ENCODE measurements at places on chromosomes 7 and 10.
A peak's percentile ranks its signal among the peaks of the same experiment; 100 is the strongest.

DNA sequence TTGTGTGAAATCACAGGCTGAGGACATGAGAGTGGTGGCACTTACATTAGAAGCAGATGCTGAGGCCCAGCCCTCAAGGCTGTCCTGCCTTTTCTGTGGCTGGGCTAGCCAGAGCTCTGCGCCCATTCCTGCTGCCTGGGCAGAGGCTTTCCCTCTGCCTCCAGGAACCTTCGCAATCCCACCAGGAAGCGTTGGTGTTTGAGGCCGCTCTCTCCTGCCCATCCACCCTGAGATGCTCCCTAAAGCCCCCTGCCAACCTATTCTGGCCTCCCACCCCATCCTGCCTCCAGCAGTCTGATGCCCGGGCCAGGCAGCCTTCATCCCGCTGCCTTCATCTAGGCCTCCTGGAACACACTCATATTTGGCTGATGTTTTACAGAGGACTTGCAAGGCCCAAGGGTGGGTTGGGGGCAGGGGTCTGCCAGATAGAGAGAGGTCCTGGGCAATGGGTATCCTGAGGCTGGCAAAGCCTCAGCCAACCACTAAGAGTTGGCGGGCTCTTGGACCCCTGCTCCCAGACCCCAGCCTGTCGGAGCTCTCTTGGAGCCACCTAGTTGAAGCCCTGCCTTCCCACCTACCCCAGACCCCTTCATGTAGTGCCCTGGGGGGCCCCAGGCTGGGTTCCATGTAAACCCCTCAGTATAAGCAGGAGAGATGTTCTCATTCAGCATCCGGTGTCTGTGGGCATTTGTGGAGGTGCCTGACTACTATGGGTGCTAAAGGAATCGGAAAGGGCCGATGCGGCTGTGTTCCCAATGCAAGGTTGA is 32.7 kb downstream of the LDB3 start:
- ATAC-seq = no peak

- ATAC-seq = no peak
Measured at GRCh38 chr10:76033457-76034196, 602.2 kb downstream of the LRMDA start.

DNA sequence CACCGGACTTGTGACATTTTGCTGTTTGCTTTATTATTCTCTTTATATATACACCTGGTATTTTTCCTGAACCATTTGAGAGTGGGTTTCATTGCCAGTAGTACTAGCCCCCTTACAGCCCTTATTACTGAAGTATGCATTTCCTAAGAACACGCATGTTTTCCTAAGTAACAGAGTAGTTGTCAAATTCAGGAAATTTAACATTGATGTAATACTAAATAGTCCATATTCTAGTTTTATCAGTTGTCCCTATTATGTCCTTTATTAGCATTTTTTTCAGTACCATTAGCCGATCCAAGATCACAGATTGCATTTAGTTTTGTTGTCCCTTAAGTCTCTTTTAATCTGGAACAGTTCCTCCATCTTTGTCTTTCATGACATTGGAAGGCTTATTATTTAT is 8.0 kb downstream of the KMT2E start:
- ATAC-seq = no peak

DNA sequence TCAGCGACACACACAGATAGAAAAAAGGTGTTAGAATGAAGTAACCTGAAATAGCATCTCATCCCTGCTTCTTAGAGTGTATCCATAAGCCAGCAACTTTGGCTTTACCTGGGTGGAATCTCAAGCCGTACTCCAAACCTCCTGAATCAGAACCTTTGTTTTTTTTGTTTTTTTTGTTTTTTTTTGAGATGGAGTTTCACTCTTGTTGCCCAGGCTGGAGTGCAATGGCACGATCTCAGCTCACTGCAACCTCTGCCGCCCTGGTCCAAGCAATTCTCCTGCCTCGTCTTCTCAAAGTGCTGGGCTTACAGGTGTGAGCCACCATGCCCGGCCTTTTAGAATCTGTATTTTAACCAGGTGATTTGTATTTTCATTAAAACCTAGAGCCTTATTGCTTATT is 9.0 kb downstream of the NRBF2 start:
- ATAC-seq = no peak

GRCh38 chr10:121823993-121824463 is 103.8 kb downstream of the ATE1 start:
- no peak for ATAC-seq

DNA sequence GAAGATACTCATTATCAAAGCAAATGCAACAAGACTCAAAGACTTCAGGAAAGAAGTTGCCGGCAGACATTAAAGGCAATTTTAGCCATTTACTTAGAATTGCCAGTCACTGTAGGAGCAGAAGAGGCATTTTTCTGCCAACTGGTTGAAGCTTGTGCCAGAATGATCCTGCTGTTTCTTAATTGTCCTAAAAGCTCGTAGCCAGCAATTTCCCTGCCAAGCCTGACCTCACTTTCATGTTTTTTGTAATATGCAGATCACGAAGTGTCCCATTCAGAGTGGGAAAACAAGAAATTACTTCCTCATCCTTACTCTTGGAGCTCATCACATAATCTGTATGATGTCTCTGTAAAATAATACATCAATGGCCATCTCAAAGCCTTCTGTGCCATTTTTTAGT is 130.9 kb upstream of the ANKRD1 start:
- no peak for ATAC-seq

- no peak for ATAC-seq
Measured at GRCh38 chr10:19283786-19284185, 235.2 kb downstream of the MALRD1 start.

- peak; percentile 71 for ATAC-seq
Measured at GRCh38 chr10:59622320-59623132, 87.1 kb downstream of the SLC16A9 start.

DNA sequence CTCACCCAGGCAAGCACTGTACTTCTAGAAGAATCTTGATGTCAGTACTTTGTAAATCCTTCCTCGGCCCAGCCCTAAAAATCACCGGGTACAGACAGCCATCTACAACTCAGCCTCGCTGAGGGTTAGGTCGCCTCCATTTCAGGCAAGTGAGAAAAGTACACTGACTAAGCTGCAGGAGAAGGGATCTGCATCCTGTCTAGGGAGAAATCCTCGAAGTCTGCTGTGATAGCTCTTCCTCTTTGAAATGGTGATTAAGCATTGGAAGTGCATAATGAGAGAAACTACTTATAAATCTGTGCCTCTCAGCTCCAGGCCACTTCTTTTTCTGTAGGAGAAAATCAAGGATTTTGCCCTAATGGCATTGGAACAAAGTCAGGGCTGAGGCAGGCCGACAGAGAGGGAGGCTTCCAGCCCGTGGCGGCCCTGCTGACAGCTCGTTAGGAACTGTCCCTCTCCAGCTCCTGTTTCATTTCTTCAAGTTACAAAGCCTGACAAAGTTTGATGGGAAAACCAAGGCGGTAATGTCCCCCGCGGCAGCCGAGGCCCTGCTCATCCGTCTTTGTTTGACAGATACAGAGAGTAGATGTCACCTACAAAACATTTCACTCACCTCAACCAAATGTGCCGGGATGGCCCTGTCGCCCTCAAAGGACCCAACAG is 14.1 kb upstream of the GOT1 start:
- ATAC-seq = no peak

GRCh38 chr10:3474266-3474665 is 301.7 kb upstream of the PITRM1 start:
- ATAC-seq = no peak

DNA sequence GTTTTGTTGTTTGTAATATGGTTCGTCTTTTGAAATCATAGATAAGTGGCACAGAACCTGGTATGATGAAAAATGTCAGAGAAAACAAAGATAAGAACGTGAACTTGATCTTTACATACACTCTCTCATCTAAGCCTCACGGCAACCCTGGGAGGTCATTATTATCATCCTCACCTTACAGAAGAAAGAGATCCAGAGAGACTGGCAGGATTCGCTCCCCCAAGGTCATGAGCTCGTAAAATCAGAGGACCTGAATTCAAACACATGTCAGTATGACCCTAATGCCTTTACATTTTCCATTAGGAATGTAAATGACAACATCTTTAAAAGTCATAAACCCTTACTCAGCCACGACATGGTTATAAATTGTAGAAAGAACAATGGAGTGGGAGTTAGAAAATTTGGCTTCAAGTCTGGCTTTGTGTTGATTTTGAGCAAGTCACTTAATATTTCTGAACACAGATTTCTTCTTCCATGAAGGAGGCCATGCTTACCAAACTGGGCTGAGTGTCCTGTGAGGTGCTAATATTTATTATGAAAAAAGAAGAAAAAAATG is 35.9 kb downstream of the HIPK2 start:
- ATAC-seq = no peak

DNA sequence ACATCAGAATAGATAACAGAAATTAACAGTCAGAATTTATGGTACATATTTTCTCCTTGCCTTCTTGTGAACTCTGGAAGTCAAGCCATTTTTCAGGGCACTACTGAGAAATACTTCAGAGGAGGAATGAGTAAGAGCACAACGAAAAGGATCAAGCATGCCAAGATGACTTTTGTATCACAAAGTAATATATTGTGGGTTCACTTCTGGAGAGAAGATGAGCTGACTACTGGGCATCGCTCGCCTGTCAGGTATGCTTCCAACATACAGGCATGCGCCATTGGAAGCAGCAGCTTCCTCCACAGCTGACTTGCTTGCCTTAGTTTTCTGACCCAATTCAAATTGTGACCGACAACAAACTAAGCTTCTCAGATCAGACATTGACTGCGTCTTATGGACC is 137.3 kb downstream of the VTI1A start:
- no peak for ATAC-seq

DNA sequence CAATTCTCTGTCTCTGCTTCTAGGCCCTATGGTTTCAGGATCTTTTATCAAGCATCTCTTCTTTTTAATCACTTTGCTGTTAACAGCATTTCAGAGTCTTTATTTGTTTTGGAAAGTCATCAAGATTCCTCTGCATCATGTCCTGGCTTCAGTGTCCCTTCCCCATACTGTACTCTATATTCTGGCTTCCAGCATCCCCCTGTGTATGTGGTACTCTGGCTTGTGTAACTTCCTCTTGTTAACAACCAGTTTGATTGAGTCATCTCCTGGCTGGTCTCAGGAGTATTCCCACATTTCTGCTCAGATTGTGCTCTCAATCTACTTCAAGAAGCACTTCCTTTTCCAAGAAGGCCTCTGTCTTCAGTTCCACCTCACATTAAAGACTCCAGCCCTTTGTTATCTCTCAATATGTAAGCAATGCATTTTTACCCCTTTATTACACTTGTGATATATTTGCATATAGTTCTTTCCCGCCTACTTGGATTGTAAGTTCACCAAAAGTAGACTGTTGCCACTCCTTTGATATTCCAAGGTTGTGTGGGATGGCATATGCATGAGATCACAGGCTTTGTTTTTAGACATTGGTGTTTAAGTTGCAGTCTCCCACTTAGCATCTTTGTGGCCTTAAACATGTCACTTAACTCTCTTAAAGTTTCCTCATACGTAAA is 15.1 kb upstream of the ATE1 start:
- ATAC-seq = no peak

DNA sequence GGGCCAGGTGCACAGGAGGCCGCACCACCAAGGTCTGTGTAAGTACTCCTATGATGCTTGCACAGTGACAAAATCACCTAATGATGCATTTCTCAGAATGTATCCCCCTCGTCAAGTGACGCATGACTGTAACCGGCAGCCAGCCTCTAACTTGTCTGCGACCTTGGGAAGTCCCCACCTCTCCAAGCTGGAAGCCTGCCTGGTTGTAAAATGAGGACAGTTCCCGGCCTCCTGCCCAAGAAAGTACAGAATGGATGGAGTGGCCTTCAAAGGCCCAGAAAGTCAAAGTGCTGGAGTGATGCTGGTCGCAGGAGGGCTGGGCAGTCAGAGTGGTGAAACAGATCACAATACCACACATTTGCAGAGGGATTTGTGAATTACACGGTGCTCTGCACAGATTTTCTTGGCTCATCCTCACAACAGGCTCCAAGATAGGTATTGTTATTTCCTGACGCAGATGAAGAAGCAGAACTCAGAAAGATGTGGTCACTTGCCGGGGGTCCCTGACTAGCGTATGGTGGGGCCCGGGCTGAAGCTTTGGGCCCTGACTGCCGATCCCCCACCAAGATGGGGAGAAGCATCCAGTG is 22.8 kb downstream of the SPOCK2 start:
- ATAC-seq = no peak

- ATAC-seq = no peak
Measured at GRCh38 chr7:4764402-4765007, 10.9 kb upstream of the AP5Z1 start.

DNA sequence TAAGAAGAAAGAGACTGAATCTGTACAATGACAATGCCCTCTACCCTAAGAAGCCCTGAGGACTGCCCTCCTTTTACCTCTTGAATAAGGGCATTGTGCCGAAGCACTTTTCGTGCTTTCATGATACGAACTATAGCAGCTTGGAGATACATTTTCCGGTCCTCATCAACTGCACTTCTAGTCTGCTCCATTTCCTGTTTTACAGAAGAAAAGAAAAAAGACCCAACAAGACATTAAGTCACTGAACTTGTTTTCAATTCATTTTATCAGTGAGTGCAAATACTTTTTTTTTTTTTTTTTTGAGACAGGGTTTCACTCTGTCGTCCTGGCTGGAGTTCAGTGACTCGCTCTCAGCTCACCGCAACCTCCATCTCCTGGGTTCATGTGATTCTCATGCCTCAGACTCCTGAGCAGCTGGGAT is 78.4 kb downstream of the CUL2 start:
- no peak for ATAC-seq

DNA sequence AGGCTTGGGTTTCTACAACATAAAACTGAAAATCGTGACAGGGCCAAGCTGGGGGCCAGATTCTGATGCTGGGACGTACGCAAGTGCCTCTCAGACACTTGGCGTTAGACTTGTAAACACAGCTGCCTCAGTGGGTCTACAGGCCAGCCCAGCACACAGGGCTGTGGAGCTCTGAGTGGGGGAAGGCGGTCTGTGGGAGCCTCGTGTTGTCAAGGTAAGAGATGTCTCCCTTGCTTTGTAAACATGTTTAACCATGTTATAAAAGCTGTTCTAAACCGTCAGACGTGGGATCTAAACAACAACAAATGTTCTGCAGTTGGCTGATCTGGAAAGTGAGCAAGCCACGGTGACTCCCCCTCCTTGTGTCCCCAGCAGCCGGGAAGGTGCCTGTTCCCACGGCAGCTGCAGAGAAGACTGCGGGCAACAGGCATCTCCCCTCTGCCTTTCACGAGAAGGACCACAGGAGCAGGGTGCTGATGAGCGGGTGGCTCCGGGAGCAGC is 67.8 kb downstream of the ZRANB1 start:
- no peak for ATAC-seq

GRCh38 chr10:95655571-95656290 is 780 bp downstream of the ALDH18A1 start:
- peak; percentile 7 for ATAC-seq

DNA sequence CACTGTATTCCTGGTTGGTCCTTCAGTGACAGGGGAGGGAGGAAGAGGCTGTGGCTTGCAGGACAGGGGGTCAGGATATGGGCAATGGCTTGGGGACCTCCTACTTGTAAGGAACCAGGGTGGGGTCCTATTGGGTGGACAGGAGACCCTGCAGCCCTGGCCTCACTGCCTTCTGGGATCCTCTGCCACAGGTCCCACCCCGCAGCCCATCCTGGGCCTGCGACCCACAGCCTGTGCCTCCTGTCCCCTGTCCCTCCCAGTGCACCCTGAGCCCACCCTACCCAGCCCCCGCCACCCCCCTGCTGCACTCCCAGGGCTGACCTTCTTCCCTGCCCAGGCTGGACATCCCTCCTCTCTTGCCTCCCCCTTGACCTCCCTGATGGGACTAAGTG is 58.7 kb upstream of the MYL10 start:
- no peak for ATAC-seq

Measured in stimulated activated memory B cell treated with anti-CD40 and anti-IgM and Interleukin-4, amounts not matched to agents 10 μg/mL and 1 μg/mL and 100 μg/mL, for 72 hours (primary cell).